ENCODE measurements at places on chromosomes 5 and 9.

- no peak for DNase-seq
Measured at GRCh38 chr5:148791334-148791667, 35.1 kb upstream of the ADRB2 start.

GRCh38 chr9:95239071-95239470 lies 78.4 kb downstream of the FANCC start:
- DNase-seq, result no peak

- no peak for DNase-seq
Measured at GRCh38 chr5:149640350-149640999, 59.2 kb downstream of the ARHGEF37 start.

DNA sequence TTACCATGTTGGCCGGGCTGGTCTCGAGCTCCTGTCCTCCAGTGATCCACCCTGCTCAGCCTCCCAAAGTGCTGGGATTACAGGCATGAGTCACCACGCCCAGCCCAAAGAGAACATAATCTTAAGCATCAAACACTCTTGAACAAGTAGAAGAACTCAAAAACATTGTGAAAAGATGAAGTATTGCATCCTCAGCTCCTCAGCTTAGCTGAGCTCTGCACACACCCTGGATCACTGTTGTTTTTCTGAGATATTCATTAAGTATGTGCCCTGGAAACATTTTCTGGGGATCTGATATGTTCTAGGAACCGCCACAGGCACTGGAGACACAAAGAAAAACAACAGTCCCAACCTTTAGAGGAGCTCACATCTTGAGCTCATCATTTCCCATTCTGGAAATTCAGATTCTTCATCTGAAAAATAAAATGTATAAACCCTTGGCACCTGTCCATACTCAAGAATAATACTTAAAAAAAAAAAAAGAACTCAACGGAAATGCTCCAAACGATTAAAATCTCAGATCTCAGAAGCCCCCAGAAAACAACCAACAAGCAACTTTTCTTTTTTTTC lies 62.2 kb upstream of the ZNF462 start:
- DNase-seq, result no peak

DNA sequence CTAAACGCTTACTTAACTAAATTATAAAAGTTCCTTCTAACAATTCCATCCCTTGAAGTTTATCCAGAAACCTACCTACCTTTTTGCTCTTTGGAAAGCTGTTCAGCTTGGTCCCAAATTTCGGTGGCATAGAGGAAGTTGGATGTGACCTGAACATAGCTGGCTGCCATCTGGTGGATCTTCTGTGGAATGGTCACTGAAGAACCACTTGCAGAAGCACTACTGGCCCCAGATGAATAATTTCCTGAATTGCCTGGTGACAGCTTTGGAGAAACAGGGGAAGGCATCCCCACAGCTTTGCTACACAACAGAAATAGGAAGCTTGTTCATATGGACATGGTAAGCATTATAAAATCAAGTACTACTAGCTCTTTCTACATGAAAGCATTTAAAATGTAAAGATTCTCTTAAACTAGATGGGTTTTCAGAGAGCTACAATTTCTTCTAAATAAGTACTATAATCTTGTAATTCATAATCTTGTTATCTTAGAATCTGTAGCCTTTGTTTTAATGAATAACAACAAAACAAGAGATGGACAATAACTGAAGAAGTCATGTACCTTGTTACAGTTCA lies 9.9 kb downstream of the LEAP2 start:
- no peak for DNase-seq

- no peak for DNase-seq
Measured at GRCh38 chr5:133681896-133682295, 69.6 kb upstream of the FSTL4 start.

- DNase-seq, result no peak
Measured at GRCh38 chr5:131245312-131245711, 18.5 kb upstream of the CDC42SE2 start.

Data from stimulated activated CD4-positive, alpha-beta T cell treated with anti-CD3 and anti-CD28 coated beads, TNF-alpha, amount 100 ng/mL, for 1 hour (primary cell).